ENCODE measurements at places on chromosomes 3 and 15.
A peak's percentile ranks its signal among the peaks of the same experiment; 100 is the strongest.

- no peak for DNase-seq
Observed at GRCh38 chr15:100348578-100348977, 6.8 kb upstream of the ADAMTS17 start.

- no peak for DNase-seq
Observed at GRCh38 chr3:195543500-195544229, 540 bp upstream of the PPP1R2 start.

DNA sequence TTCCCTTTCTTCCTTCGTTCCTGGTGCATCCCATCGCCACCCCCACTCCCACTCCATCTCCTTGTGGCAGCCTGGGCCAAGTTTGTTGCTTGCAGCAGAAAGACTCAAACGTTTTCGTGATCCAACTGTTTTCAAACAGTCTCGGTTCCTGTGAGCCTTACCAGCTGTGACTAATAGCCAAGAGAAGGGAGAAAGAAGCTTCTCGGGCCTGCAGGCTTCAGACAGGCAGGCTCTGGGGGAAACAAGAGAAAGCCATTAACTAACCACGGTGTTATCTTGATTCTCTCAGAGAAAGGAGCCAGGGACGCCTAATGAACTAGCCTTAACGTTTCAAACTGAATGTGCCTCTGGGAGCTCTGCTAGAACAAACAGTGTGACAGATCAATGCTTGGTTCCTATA is 742.0 kb downstream of the NR2F2 start:
- DNase-seq: no peak

- peak; percentile 92 for DNase-seq
Observed at GRCh38 chr3:136955813-136956212, 2.0 kb upstream of the IL20RB start.

GRCh38 chr15:31508656-31509055 is 182.0 kb downstream of the KLF13 start:
- DNase-seq: no peak

- peak; percentile 6 for DNase-seq
Observed at GRCh38 chr3:157906627-157907026, 199.6 kb downstream of the SHOX2 start.

DNA sequence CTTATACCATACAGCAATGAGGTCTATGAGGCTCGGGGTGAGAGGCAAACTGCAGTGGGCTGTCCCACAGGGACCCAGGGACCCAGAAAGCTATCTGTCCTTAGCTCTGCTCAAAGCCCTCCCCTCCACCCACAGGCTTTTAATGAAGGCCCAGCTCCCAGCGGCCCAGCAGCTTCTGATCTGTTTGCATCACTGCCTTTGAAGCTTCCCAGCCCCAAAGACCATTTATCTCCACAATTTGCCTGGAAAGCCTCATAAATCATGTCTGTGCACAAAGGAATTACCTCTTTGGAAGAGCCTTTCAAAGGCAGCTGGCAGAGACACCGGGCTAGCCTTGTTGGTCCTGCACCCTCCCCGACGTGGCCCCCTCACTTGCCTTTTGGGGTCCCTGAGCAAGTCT is 123.9 kb downstream of the RAB11A start:
- no peak for DNase-seq

GRCh38 chr3:196525141-196525540 is 10.0 kb upstream of the SMCO1 start:
- DNase-seq: no peak

GRCh38 chr15:96629511-96629910 is 299.0 kb downstream of the NR2F2 start:
- DNase-seq: no peak

DNA sequence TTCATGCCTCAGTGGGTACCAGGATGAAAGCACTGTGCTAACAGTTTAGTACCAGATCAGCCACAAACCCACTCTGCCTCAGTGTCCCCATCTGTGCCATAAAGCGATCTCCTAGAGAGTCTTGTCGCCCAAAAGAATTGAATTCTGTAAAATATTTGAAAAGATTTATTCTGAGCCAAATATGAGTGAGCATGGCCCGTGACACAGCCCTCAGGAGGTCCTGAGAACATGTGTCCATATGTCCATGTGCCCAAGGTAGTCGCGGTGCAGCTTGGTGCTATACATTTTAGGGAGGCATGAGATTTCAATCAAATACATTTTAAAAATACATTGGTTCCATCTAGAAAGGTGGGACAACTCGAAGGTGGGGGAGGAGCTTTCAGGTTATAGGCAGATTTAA is 15.4 kb upstream of the NOX5 start:
- no peak for DNase-seq

DNA sequence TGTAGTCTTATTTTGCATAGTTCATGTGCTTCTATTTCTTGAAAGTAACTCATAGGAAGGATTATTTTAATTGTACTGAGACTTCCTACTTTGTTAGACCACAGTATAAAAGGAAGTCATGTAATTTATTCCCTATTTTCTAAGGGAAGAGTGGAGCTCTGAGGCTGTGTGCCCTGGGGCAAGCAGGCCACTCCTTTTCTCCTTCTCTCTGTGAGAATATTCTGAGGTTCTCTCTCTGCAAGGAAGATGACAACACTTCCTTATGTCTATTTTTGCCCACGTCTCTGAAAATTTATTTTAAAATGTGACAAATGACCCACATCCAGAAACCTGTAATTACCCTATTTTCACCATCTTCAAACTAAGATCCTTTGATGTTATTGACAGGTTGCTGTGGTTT is 11.0 kb downstream of the KCTD6 start:
- DNase-seq: no peak

GRCh38 chr15:67157521-67158252 is 92.3 kb downstream of the SMAD3 start:
- no peak for DNase-seq

DNA sequence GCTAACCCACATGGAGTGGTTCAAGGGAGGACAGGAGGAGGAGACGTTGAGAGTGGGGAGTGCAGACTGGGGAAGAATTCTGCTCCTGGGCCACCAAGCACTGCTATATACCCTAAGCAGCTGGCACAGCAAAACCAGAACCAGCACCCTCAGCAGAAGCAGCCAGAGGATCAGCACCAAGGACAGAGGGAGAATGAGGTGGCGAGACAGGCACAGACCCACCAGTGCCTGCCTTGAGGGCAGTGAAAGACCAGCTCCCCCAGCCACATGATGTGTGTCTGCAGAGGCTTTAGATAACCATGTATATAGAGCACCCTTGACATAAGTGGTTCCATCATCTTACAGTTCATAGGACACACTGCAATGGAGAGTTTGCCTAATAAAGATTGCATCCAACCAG is 319.0 kb downstream of the GABRB3 start:
- no peak for DNase-seq

DNA sequence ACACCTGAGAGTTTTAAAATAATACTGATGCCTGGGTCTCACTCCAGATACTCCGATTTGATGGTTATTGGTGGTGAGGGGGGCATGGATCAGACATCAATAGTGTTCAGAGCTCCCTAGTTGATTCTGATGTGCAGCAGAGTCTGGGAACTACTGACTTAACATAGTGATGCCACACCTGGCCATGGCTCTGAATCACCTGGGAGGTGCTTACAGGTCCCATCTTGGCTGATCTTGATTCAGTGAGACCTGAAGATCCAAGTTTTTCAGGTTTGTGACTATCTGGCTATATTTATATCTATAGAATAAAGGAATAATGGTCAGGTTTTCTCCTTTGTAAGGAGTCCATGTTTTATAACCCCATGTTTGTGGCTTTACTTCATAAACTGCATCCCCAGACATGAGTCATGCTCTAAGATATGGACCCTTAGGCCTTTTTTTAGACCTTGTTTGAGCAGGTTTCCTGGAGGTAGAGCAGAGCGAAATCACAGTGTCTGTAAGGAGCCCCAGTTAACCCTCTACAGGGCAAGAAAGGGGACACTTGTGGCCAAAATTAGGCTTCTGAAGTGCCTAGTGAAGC is 101.4 kb downstream of the LARS2 start:
- DNase-seq: no peak

GRCh38 chr15:52113708-52114107 is 1.1 kb upstream of the BCL2L10 start:
- no peak for DNase-seq

GRCh38 chr15:94927003-94927402 is 695.6 kb downstream of the MCTP2 start:
- no peak for DNase-seq

DNA sequence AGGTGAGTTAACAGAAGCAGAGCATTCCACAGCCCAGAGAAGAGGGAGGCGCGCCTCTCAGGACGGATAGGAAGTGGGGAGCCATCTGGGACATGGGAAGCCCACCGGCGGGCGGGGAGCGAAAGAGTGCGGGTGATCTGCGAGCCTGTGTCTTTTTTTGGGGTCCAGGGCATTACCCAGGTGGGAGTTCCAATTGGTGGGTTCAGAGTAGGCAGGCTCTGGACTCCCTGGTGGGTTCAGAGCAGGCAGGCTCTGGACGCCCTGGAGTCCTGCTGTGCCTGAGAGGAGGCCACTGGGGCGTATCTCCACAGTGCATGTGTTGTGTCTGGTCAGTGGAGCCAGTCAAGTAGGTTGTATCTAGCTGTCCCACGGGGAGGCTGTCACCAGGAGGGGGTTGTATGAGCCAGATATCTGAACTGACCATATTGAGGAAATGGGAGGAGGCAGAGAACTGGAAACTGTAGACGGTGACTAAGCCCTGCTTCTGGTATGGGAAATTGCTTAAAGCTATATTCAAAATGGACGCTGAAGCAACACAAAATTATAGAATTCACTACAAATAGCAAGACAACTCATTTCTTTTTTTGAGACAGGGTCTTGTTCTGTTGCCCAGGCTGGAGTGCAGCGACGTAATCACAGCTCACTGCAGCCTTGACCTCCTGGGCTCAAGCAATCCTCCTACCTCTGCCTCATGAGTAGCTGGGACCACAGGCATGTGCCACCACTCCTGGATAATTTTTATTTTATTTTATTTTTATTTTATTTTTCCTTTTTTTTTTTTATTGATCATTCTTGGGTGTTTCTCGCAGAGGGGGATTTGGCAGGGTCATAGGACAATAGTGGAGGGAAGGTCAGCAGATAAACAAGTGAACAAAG is 34.5 kb upstream of the CHST2 start:
- DNase-seq: no peak

GRCh38 chr15:75061272-75061671 is 37.9 kb downstream of the PPCDC start:
- peak; percentile 13 for DNase-seq

DNA sequence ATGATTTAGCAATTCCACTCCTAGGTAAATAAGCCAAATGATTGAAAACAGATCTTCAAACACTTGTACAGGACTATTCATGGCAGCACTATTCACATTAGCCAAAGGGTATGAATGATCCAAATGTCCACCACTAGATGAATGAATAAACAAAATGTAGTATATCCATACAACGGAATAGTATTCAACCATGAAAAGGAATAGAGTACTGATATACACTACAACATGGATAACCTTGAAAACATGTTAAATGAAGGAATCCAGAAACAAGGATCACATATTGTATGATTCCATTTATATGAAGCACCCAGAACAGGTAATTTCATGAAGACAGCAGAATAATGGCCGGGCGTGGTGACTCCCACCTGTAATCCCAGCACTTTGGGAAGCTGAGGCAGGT is 78.2 kb upstream of the IGF1R start:
- no peak for DNase-seq

- no peak for DNase-seq
Observed at GRCh38 chr3:150275941-150276340, 132.2 kb upstream of the TSC22D2 start.

DNA sequence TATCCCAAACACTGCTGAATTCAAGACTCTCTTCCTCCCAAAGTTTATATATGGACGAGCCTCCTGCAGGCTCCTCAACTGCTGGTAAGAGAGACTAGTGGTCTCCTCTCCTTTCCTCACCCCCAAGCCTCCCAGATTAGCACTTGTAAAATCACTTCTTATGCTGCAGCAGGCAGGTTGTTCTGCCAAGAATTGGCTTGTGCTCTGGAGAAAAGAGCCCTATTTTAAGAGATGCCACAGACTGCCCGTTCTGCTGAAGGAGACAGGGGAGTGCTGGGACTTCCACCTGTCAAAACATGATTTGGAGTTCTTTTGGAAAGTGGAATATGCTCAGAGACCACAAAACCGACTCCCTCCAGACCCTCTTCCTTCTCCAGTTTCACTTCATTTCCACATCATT is 230.9 kb upstream of the EIF1B start:
- DNase-seq: no peak

DNA sequence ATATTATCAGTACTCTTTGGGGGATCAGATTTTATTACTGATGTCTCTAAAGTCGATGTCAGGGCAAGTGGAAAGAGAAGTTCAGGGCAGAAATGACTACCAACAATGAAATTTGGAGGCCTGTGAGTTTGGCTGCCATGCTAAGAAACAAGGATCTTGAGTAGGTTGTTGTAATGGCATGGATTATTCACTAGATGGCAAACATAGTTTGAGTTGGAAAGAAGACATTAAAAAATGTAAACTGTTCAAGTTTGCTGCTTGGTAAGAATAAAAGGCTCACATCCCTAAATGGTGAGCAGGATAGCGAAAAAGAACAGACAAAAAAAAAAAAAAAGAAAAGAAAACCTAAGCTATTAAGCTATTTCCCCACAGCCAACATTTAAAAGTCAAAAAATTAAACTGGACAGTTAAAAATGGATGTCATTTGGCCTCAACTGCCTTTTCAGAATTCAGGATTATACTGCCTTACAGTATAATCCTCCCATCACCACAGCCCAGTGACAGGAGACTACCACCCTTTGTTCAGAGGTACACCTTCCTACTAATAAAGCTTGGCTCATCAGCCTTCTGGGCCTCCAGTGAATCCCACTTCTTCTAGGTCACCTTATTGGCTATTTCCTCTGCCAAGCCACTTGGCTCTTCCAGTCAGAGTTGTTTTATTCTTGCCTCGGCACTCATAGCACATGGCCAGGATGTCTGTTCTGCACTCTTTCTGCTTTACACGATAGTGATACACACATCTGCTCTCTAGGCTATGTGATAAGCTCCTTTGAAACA is 163.7 kb downstream of the PLD1 start:
- DNase-seq: peak; percentile 58

Measured in SW480 (cell line).